Suprapubic skin (tissue), 4 donors: ENCODE measurements at places on chromosomes 1 and 21.

GRCh38 chr1:113146242-113147072 lies 73.5 kb downstream of the LRIG2 start:
- DNase-seq = no peak
- H3K4me1 ChIP-seq = peaks cover 16% of the 10 kb centered on the region
- no peaks in the 10 kb centered on the region for H3K27me3 ChIP-seq

GRCh38 chr1:11466416-11466815 lies 12.5 kb upstream of the DISP3 start:
- no peak overlapping the region for H3K27ac ChIP-seq
- H3K36me3 ChIP-seq = no peaks in the 10 kb centered on the region
- no peaks in the 10 kb centered on the region for H3K4me1 ChIP-seq
- peaks cover 54% of the 10 kb centered on the region for H3K27me3 ChIP-seq

DNA sequence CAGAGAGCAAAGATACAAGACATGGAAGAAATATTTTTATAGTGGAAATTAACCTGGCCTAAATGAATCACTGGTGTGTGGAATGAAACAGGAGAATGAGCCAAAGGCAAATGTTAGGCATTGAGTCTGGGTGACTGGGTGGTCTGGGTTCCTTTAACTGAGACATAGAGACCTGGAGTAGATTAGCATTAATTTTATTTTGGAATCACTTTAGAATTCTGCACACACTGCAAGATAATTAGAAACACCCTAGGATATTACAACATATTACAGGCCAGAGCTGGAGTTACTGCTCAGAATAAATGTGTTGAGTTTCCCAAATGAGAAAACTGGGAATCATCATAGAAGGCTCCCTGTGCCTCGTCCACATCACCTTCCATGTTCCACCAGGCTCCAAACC lies 85.5 kb downstream of the PLPPR5 start:
- H3K4me1 ChIP-seq = no peaks in the 10 kb centered on the region
- H3K36me3 ChIP-seq = no peaks in the 10 kb centered on the region
- no peak overlapping the region for H3K27ac ChIP-seq

- H3K27ac ChIP-seq = no peak overlapping the region
- DNase-seq = no peak
- H3K36me3 ChIP-seq = no peaks in the 10 kb centered on the region
- H3K4me3 ChIP-seq = no peak overlapping the region
Observed at GRCh38 chr1:9426291-9426711, 113.0 kb upstream of the SLC25A33 start.

DNA sequence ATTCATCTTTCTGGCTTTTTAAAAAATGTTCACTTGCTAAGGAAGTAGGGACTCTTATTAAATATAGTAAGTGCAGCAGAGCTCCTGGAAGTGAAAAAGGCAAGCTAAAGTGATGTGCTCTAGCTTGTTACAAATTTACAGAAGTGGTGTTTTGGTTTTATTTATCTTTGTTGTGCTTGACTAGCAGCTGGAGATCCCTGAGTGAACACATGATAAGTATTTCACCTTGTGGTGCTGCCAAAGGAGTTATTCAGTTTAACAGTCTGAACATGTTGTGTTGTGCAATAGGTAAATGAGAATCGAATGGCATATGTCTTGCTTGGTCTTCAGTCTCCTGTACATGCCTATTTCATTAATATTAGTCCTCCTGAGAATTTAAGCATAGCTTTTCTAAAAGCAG lies 315.7 kb downstream of the TPR start:
- H3K4me3 ChIP-seq = no peak overlapping the region
- H3K27me3 ChIP-seq = no peaks in the 10 kb centered on the region
- H3K27ac ChIP-seq = peak overlapping the region; percentile 76
- no peak for DNase-seq
- no peaks in the 10 kb centered on the region for H3K36me3 ChIP-seq

DNA sequence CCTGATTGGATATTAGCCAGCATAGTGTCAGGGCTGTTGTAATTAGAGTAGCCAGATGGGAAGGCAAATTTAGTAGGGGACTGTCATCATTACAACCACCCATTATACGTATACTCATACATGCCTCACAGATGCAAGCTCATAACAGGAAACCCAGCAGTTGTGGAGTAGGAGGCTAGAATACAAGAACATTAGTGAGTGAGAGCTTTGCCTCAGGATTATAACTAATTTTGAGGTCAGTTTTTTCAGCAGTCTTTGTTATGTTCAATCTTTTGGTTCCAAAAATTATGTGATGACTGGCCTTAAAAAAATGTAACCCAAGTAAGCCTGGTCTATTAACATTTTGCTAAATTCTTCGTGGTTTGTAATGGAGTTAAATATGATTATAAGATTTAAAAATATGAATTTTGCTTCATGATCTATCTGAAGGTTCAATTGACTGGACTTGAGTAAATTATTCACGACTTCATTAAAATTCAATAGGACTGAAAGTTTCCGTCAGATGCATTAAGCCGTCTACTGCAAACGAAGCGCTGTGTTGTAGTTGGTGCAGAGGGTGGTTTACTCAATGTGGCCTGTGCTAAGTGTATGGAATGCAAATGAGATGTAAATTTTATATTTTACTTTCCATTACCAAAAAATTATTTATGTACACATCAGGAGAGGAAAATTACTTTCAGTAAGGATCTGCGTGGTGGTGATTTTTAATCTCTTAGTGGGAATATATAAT lies 48.8 kb downstream of the KCNK1 start:
- no peaks in the 10 kb centered on the region for H3K36me3 ChIP-seq
- H3K4me3 ChIP-seq = no peak overlapping the region
- H3K27me3 ChIP-seq = no peaks in the 10 kb centered on the region
- H3K27ac ChIP-seq = no peak overlapping the region
- DNase-seq = no peak

DNA sequence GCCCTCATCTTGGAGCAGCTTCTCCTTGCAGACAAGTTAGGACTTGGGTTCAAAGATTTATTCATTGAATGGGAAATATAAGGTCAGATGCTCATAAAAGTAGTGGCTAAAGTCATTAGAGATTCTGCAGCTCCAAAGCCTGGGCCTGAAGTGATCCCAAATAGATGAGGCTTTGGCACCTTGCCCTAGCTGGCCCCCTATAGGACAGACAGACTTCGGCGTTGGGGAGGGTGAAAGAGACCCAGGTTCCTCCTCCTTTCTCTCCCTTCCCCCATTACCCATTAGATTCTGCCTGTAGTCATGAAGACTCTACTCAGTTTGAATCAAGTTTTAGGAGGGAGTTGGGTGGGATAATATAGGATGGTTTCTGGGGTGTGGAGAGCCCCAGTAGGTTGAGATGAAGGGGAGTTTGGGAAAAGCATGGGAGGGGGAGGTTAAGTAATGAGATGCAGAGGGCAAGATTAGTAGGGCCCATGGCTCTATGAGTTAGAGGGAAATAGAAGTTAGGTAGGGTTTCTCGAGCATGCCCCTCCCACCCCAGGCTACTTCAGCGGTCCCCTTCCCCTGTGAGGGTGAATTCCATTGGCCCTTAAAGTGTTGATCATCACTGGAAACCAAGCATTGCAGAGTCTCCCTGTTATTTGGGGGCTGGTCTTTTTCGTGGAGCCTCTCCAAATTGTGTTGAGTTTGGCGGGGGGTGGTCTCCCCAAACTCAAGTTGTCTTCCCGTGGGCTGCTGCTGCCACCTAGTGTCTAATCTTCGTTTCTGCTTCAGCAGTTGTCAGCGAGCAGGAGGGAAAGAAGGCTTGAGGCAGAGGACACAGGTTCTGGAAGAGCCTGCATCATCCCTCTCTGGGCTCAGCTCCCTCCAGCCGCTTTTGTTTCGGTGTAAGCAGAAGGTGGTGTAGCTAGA lies 2.1 kb upstream of the AHDC1 start:
- no peak for DNase-seq
- peaks cover 39% of the 10 kb centered on the region for H3K4me1 ChIP-seq
- no peaks in the 10 kb centered on the region for H3K27me3 ChIP-seq
- no peaks in the 10 kb centered on the region for H3K36me3 ChIP-seq
